ENCODE measurements at places on chromosomes 12 and 14. TPM values are rescaled to one million over a fixed set of nuclear protein-coding genes. Genes with fewer than 3 reads are reported as not detected.

- DNase-seq, result no peak
- no peaks in the 10 kb centered on the region for H3K4me1 ChIP-seq
- no peak overlapping the region for H3K27ac ChIP-seq
- H3K27me3 ChIP-seq, result no peaks in the 10 kb centered on the region
- H3K4me3 ChIP-seq, result no peak overlapping the region
Measured at GRCh38 chr12:71240946-71241345, 83.1 kb upstream of the TSPAN8 start.

DNA sequence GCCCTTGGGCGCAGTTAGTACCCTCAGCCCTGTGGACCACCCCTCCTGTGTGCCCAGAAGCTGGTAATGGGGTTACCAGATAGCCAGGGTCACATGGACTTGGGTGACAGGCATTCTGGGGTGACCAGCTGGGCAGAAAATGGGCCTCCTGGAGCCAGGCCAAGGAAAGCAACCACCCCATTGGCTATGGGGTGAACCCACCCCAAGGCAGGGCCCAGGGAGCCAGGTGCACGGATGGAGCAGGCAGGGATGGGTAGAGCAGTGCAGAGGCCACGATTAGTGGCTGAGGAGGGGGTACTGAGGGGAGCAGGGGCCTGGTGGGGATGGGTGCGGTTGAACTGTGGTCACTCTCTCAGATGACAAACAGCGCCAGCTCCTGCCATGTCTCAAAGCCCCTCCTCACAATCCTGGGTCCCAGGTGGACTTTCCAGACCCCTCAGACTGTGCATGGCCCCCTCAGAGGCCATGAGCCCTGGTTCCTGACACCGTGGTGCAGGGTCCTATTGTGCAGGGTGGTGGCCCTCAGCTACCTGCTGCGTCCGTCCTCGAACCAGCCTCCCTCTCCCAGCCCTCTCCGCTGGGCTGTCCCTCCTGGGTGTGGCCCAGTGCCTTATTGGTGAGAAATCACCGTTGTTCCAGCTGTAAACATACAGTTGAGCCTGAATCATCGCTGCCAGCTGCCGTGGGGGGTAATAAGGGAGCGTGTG, 23.4 kb upstream of the BEGAIN start:
- no peaks in the 10 kb centered on the region for H3K4me1 ChIP-seq
- H3K27me3 ChIP-seq, result no peaks in the 10 kb centered on the region
- H3K4me3 ChIP-seq, result no peak overlapping the region
- H3K27ac ChIP-seq, result no peak overlapping the region
- DNase-seq, result no peak

- H3K36me3 ChIP-seq, result no peaks in the 10 kb centered on the region
- H3K27ac ChIP-seq, result no peak overlapping the region
- H3K4me3 ChIP-seq, result no peak overlapping the region
- H3K4me1 ChIP-seq, result no peaks in the 10 kb centered on the region
- DNase-seq, result no peak
Measured at GRCh38 chr14:19949218-19949617, 18.5 kb downstream of the OR4K1 start.

DNA sequence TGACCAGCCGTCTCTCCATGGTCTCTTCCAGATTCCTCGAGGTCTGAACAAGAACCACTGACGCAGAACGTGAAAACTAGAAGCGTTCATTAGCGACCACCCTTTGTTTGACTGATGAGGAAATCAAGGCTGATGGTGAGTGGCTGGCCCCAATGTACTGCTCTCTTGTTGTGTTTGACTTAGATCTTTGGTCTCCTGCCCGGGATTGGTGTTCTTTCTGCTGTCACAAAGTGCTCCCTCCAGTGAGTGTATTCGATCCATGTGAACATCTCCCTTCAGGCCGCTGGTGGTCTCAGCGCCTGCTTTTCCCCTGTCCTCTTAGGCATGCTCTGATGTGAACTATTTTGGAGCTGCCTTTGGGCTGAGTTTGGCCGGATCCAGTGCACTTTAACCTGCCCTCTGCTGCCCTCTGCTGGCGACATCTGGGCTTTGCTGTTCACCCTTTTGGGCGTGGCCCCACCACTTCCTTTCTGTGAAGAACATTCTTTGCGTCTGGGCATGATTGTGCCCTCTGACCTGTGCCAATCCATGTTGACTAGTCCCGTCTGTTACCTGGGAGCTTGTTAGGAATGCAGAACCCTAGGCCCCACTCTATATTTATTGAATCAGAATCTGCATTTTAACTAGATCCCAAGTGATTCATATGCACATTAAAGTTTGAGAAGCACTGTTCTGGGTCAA, 279.1 kb downstream of the TTC6 start:
- peaks cover 6% of the 10 kb centered on the region for H3K27me3 ChIP-seq
- H3K27ac ChIP-seq, result no peak overlapping the region
- H3K36me3 ChIP-seq, result no peaks in the 10 kb centered on the region

DNA sequence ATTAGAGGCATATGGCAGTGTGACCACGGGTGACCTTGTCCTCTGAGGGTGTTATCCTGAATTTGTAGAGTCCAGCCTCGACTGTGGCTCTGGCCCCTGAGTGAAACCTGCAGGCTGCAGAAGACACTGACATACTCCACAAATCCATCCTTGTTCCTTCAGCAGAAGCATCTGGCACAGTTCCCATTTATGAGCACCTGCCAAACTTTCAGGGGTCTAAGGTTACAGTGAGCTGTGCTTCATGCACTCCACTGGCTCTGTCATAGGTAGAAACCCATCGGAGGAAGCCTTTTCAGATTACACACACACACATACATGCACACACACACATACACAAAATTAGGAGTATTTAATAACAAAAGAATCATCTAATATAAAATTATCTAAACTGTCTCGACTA, 13.6 kb upstream of the NUAK1 start:
- H3K27me3 ChIP-seq, result peaks cover 7% of the 10 kb centered on the region
- H3K4me3 ChIP-seq, result no peak overlapping the region
- no peak for DNase-seq
- no peaks in the 10 kb centered on the region for H3K36me3 ChIP-seq
- no peaks in the 10 kb centered on the region for H3K4me1 ChIP-seq

DNA sequence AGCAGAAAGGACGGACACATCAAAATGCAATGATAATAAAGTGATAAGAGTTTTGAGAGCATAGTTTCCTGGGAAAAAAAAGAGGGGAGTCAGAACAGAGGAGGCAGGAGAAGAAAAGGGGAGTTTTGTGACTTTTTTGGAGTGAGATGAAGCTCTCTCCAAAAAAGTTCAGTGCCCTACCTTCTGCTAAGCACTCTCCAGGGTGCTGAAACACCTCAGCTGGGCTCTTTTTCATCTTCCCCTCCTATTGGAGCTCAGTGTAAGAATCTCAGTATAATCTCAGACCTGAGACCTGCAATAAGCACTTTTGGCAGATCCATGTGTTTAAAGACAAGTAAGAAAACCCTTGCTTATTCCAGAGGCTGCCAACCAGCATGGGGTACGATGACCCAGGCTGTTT, 58.9 kb upstream of the SRRM4 start:
- H3K27me3 ChIP-seq, result no peaks in the 10 kb centered on the region
- no peak overlapping the region for H3K4me3 ChIP-seq
- DNase-seq, result no peak
- H3K27ac ChIP-seq, result no peak overlapping the region

GRCh38 chr12:15532364-15532977, 210.2 kb downstream of the PTPRO start:
- peak; percentile 49 for DNase-seq
- peaks cover 5% of the 10 kb centered on the region for H3K36me3 ChIP-seq
- H3K4me1 ChIP-seq, result peaks cover 8% of the 10 kb centered on the region
- H3K4me3 ChIP-seq, result no peak overlapping the region
- peak overlapping the region; percentile 32 for H3K27ac ChIP-seq

GRCh38 chr14:31059152-31059924, 33.2 kb upstream of the STRN3 start:
- H3K36me3 ChIP-seq, result no peaks in the 10 kb centered on the region
- H3K4me1 ChIP-seq, result peaks cover 13% of the 10 kb centered on the region
- no peak overlapping the region for H3K4me3 ChIP-seq
- DNase-seq, result no peak
- H3K27ac ChIP-seq, result no peak overlapping the region
- H3K27me3 ChIP-seq, result no peaks in the 10 kb centered on the region

GRCh38 chr14:99030454-99030853, 241.5 kb downstream of the BCL11B start:
- H3K27me3 ChIP-seq, result no peaks in the 10 kb centered on the region
- H3K4me3 ChIP-seq, result no peak overlapping the region
- no peaks in the 10 kb centered on the region for H3K36me3 ChIP-seq
- H3K4me1 ChIP-seq, result peaks cover 6% of the 10 kb centered on the region
- no peak for DNase-seq

DNA sequence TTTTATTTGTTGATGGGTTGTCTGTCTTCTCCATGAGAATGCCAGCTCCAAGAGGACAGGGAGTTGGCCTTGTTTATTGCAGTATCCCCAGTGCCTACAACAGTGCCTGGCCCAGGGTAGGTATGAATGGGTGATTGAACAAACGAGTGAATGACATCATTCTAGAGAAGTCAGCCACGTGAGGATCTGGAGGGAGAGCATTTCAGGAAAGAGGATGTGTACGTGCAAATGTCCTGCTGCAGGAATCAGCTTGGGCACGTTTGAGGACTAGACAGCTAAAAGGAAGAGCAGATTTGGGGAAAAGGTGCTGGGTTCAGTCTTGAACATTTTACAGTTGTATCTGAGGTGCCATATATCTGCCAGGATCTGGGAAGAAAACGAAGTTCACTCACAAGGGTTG, 97.1 kb downstream of the PTPN11 start:
- peaks cover 3% of the 10 kb centered on the region for H3K4me1 ChIP-seq
- no peak overlapping the region for H3K4me3 ChIP-seq

DNA sequence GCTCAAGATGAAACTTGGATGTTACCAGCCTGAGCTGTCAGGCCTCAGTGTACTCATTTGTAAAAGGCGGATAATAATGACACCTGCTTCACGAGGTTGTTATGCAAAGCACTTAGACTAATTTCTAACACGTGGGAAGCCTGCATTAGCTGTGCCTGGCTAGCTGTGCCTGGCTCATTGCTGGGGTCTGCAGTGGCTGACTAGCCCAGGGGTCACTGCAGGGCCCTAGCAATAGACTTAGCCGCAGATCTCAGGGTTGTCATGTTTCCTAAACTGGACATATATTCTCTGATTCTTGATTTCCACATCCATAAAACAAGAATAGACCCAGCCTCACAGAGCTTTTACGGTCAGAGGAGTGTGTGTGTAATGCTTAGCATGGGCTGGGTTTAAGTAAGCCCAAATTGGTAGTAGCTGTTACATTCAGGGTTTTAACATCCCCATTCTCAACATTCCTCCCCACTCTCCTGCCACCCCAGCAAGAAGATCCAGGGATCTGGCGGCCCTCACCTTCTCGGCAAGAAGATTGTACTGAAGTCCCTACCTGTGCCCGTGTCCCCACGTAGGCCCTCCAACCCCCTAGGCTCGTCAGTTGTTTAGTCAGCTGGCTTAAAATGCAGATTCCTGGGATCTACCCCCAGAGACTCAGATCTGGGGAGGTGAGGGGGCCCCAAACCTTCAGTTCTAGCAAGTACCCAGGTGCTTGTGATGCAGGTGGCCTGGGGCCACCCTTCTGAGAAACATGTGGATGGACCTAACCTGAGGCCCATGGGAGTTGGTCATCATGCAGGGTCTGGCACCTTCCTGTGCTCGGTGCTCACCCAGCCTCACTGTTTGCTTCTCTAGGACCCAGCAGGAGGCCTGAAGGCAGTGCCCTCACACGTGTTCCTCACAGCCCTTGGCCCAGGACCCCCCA, 8.6 kb downstream of the NR4A1 start:
- H3K27ac ChIP-seq, result peak overlapping the region; percentile 20
- H3K27me3 ChIP-seq, result no peaks in the 10 kb centered on the region
- H3K4me1 ChIP-seq, result peaks cover 3% of the 10 kb centered on the region
- no peak for DNase-seq

DNA sequence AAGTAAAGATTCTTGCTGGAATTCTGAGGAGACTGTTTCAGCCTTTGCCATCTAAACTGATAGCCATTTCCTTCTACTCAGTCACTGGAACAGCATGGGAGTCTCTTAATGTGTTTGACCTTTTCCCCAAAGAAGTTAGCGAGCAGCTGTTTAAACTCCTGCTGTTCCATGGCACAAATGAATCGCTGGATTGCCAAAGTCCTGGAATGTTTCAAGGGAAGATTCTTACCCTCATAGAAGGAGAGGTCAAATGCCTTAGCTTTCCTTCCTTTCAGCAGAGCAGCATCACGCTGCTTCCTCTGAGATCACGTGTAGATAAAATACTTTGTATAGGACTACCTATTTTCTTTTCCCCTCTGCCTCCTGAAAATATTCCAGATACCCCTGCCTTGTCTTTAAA, 10.5 kb upstream of the NR2C1 start:
- peaks cover 2% of the 10 kb centered on the region for H3K4me1 ChIP-seq
- H3K36me3 ChIP-seq, result no peaks in the 10 kb centered on the region
- H3K27me3 ChIP-seq, result no peaks in the 10 kb centered on the region
- no peak for DNase-seq
- H3K4me3 ChIP-seq, result no peak overlapping the region

DNA sequence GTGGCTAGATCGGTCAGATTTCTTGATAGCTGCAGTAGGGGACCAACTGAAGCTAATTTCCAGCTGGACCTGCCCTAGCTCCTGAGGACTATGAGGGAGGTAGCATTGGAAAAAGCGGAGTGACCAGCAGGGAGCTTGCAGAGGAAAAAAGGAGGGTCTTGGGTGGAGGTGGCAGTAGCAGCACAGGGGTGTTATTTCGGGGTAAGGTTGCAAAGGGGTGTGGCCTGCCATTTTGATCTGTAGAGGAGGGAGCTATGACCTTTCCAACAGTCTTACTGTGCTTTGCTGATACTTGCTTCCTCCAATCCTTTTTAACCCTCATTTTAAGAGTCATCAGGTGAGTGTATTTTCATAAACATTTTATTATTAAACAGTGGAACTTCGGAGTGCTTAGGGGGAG, 83.8 kb upstream of the NRXN3 start:
- DNase-seq, result no peak
- no peak overlapping the region for H3K4me3 ChIP-seq
- H3K27ac ChIP-seq, result no peak overlapping the region
- H3K27me3 ChIP-seq, result no peaks in the 10 kb centered on the region

DNA sequence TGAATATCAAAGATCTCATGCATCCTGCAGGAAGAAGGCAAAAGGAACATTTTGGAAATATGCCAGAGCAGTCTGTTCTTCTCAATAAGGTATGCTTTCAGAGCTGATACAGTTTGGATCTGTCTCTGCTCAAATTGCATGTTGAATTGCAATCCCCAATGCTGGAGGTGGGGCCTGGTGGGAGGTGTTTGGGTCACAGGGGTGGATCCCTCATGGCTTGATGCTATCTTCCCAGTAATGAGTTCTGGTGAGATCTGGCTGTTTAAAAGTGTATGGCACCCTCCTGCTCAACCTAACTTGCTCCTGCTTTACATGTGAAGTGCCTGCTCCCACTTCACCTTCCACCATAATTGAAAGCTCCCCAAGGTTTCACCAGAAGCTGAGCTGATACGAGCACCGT, 76.6 kb downstream of the RIN3 start:
- H3K4me1 ChIP-seq, result peaks cover 68% of the 10 kb centered on the region
- H3K36me3 ChIP-seq, result peaks cover 73% of the 10 kb centered on the region
- H3K4me3 ChIP-seq, result no peak overlapping the region
- no peak for DNase-seq

B3GNT4 gene
- total RNA-seq, result 0.92 TPM

CNTN1 gene
- not detected for total RNA-seq

IFI27 gene
- total RNA-seq, result 2.4 TPM

CPNE6 gene
- total RNA-seq, result not detected

ADAM20 gene
- total RNA-seq, result 0.12 TPM
